ENCODE measurements at places on chromosomes 11 and 22.

- DNase-seq: no peak
Observed at GRCh38 chr22:31302006-31302405, 9.7 kb upstream of the PIK3IP1 start.

DNA sequence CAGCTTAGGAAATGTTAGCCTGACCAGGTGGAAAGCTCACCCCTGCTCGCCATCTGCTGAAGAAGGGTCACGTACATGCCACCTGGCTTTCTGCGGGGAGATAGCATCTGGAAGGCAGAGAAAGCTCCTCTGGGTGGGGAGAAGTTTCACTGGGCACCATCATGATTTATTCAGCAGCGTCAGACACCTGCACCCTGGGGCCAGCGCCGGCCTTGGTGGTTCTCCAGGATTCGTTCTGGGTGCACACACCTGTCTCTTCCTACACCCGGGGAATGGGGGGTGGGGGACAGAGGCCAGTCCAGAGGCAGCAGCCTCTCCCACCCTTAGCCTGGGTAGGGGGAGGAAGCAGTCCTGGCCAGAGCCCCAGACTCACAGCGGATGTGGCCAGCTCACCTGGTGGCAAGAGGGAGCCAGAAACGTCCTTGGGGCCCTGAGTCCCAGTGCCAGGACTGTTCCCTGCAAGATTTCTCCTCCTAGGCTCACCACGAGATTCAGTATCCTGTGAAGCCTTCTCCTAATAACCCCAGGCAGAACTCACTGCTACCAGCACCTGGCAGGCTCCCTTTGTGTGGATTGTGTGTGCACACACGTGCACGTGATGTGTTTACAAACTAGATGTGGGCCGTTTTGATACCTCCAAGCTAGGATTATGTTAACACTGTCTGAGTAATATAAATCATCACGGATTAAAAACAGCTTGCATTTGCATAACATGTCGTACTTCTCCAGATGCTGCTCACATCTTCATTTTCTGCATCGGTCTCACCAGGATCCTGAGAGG is 17.3 kb upstream of the RASD2 start:
- no peak for DNase-seq

DNA sequence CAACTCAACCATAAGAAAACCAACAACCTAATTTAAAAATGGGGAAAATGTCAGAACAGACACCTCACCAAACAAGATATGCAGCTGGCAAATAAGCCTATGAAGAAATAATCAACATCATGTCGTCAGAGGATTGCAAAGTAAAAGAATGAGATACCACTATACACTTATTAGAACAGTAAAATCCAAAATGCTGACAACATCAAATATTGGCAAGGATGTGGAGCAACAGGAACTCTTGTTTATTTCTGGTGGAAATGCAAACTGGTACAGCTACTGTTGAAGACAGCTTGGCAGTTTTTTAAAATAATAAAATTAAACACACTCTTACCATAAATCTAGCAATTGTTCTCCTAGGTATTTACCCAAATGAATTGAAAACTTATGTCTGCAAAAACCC is 140.7 kb upstream of the B3GAT1 start:
- DNase-seq: no peak

DNA sequence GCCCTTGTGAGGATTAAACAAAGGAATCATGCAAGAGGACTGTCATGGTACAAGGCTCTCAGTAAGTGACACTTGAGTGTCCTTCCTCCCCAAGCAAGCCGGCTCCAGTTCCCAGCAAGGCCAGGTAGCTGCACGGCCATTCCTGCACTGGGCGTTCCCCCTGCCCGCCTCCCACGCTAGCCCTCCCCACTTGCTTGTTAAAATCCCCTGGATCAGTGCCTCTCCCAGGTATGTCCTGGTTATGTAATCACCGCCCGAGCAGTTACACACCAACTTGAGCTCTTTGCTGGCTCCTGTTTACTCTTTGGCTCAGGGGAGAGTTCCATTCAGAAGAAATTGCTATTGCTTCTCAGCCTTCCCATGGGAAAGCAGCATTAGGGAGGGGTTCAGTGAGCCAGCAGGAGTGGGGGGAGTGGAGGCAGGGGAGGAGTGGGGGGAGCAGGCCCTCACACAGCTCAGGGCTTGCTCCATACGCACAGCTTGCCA is 19.4 kb upstream of the MYEOV start:
- no peak for DNase-seq

- no peak for DNase-seq
Observed at GRCh38 chr11:118084247-118084646, 2.5 kb downstream of the SMIM35 start.

DNA sequence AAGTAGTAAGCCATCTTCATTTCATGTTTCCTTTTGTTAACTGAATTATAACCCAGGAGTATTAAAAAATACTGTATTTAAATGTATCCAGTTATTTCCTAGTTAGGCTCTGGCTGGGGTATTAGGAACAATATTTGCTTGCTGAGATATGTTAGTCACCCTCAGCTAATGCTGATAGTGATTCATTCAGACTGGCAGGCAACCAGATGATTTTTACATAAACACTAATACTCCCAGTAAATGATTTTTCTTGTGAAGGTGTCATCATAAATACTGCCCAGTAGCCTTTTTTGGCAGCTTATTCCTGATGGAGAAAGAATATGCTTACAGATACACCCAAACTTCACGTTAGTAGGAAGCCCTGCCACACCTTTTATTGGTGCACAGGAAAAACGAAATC is 8.1 kb downstream of the YWHAH start:
- DNase-seq: no peak

DNA sequence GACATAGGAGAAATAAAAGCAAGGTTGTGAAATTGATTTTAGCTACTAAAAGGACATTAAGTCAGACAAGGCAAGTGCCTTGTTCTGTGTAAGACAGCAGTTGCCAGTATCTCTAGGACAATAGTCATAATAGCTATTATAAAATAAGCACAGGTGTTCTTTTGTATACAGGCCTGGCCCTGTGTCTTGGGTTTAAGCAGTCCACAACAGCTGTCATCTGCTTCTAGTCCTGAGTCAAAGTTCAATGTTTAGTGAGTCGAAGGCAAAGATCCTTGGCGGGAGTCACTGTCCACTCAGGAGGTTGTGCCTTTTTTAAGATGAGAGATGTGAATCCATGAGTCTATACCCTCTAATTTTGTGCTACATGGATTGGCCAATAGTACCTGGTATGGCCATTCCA is 79.5 kb downstream of the SC5D start:
- DNase-seq: no peak

- no peak for DNase-seq
Observed at GRCh38 chr11:117932426-117932825, 3.2 kb upstream of the TMPRSS13 start.

DNA sequence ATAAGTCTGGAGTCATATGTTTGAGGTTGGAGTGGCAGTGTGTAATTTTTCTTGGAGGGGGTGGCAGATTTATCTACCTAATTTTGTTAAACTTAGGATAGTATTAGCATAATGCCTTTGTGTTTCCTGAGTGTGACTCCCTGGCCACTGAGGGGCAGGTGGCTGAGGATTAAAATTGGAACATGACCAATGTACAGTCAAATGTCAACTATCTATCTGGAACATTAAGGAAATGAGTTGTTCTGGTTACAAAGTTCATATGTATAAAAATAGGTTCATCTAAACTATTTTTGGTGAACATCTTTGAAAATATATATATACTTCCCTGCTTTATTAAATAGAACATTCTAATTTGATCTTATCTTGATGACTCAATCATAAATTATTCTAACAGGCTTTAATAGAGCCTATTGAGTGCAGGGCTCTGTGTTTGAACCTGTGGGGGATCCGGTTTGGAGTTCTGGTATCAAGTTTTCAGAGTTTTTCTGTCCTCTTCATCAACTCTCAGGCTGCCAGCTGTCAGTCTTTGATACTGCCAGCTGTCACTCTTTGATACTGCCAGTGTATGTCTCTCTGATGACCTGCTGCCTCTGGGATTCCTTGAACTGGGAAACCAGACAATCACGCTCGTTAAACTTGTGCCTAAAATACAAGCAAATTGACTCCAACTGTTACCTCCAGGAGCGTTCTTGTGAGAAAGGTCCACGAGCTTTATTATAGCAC is 309.6 kb downstream of the METTL15 start:
- peak; percentile 3 for DNase-seq

GRCh38 chr11:119091178-119091577 is 6.5 kb downstream of the HMBS start:
- DNase-seq: no peak

DNA sequence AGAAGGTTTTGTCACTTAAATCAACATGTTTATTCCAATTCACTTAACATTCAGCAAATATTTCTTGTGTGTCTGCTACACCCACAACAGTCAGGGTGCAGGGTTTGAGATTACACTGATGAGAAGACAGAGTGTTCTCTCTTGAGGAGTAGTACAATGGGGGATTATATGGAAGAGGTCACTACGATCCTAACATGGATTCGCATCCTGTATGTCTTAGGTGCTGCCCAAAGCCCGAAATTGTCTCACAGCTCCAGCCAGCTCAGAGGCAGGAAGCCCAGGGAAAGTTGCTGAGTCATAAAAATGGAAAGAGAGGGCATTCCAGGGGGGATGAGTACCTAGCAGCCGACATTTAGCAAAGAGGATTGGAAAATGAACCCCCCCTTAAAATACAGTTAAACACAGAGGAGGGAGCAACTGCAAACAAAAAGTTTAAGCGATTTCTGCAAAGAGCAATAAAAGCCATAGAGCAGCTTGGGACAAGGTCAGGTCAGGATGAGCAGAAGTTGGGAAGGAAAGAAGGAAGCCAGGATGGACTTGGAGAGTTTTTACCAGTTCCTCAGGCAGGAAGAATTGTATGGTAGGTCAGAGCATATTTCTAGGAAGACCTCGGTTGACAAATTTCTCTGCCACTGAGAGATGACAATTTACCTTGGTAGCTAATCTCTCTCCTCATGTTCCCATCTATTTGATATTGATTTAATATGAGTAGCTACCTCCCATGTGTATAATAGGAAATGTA is 49.5 kb downstream of the IGLL5 start:
- no peak for DNase-seq

DNA sequence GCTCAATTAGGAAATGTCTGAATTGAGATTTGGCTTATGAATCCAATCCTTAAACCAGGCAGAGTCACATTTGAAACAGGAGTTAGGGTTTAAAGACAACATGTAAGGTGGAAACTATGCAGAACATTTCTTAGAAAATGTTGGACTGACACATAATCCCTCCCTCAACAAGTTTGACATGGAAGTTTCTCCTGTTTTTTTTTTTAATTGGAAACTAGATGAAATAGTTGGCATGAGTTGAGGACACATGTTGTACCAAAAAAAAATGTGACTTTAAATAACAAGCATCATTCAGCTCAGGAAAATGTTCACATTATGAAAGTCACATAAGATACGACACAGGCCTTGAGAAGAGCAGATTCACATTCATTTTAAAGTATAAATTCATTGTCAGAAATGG is 154.9 kb upstream of the DDI1 start:
- no peak for DNase-seq

DNA sequence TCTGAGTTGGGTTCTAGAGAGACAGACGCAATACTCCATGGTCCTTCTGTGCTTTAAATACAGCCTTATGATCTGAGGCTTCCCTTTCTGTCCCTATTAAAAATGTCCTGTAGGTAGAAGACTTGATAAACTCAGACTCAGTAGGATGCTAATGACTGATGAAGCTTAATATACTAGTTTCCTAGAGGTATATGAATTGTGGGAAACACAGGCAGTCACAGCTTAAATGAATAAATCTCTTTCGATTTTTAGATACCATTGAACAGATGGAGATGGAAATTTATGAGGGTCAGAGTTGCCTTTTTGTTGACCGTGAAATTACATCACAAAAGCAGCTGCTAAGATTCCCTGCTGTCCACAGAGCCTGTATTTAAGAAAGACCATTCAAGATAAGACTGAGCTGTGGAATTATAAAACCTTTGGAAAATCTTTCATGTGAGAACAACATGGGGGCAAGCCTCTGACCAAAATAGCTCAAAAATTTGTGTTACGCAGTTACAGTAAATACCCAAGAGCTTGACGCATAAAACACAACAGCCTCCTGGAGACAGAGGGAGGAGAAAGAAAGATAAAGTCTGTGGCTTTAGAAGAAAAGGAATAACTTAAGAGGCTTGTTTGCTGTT is 172.3 kb downstream of the AASDHPPT start:
- no peak for DNase-seq

GRCh38 chr11:94558932-94559331 is 8.2 kb upstream of the PIWIL4 start:
- DNase-seq: no peak

DNA sequence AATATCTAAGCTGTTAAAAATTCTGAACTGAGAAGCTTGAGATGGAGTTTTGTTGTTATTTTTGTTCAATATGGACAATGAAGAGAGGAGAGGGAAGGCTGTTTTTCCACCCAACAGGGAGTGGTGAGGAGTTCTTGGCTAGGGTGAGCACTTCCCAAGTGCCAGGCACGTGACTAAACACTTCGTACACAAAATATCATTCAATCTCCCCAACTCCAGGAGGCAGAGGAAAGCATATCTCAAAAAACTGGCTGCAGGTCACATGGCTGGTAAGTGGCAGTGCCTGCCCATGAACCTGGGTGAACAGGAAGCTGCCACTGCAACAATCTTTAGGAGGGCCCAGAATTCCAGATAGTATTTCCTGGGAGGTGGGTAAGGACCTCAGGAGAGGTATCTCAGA is 11.6 kb downstream of the ELF5 start:
- no peak for DNase-seq

GRCh38 chr22:30425616-30426387 is at the start of gene MTFP1:
TSS of gene MTFP1 (plus strand) at chr22:30425768. CDS start at chr22:30425880, 112 bp downstream.
- peak; percentile 72 for DNase-seq

- no peak for DNase-seq
Observed at GRCh38 chr22:43591380-43591779, 179.6 kb downstream of the MPPED1 start.

- no peak for DNase-seq
Observed at GRCh38 chr11:23765682-23766252, 731.1 kb upstream of the LUZP2 start.

- DNase-seq: no peak
Observed at GRCh38 chr22:28283068-28283654, 364.1 kb upstream of the PITPNB start.

DNA sequence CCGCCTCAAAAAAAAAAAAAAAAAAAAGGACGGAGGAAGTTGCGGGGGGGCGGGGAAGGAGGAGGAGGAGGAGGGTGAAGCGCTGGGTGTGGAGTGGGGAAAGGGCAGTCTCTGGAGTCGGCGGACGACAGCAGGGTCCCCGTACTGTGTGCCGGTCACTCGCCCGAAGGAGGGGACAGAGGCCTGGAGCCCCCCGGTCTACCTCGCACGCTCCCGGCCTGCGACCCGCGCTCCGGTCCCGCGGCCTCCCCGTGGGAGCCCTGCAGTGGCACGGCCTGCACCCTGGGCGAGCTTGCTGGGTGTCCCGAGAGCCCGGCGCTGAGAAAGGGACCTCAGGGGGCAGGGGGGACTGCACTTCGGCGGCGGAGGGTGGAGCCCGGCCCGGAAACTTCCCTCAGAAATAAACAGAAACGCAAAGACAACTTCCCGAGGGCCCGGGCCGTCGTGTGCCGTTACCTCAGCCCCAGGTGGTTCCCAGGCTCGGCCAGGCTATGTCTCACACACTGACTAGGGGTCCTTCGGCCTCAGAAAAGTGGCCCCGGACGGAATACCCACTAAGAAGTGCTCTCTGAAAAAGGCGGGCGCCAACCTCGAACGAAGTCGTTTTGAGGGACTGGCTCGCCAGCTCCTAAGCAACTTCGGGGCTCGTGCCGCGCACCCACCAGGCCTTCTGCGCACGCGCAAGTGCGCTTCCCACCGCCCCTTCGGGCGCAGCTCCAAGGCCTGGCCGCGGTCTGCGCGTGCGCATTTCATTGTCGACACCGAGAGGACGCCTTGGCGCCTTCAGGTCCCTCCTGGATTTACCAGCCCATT is at the start of gene MAJIN:
Gene MAJIN (minus strand): TSS at position 688 of the 813 bp plus-strand sequence. CDS start 12,703 bp downstream, outside the sequence.
- DNase-seq: peak; percentile 79

GRCh38 chr11:130536106-130537040 is 87.9 kb downstream of the ADAMTS15 start:
- no peak for DNase-seq

GRCh38 chr11:107592813-107593212 is 1.9 kb downstream of the ELMOD1 start:
- DNase-seq: peak; percentile 14

All from cerebellar cortex (tissue), 1 donor.